ENCODE measurements at places on chromosomes 13 and 19. TPM values are rescaled to one million over a fixed set of nuclear protein-coding genes. Genes with fewer than 3 reads are reported as not detected.

Gene TMEM272
- 1.9 TPM for total RNA-seq

DNA sequence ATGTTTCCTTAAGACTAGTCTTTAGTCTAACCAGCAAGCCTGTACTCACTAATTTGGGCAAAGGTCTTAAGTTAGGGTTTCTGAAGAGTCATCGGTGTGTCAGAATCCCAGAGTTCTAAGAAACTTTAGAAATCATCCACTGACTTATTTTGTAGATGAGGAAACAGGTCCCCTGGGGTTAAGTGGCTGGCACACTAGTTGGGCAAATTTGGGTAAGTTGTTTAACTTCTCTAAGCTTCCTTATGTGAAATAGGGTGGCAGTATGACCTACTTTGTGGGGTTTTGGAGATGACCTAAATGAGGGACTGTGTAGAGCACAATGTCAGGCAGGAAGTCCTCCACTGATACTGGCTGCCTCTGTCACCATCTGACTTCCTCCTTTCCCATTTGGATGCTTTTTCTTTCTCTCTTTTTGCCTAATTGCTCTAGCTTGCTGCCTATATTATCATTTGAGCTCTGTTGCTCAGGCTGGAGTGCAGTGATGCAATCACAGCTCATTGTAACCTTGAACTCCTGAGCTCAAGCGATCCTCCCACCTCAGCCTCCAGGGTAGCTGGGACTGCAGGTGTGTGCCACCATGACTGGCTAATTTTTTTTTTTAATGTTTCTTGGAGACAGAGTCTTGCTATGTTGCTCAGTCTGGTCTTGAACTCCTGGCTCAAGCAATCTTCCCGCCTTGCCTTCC, 2.3 kb downstream of the ADGRE3 start:
- DNase-seq = no peak

Gene AMER2
- total RNA-seq = not detected

DNA sequence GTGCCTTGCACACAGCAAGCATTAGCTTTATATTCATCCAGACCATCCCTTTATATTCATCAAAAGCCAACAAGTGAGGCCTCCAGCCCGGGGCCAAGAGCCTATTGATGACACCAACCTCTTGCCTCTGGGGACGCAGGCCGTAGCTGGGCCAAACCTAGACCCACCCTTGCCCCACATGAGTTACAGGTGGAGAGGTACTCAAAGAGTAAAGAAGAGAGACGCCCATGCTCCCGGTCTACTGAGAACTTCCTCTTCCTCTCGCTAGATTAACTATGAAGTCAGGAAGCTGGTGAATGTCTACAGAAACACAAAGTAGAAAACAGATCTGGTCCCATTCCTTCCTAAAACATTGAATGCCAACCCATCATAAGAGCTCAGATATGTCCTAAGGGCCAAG, 3.8 kb upstream of the MLNR start:
- DNase-seq = no peak

- no peak for DNase-seq
Measured at GRCh38 chr13:113151745-113152690, 6.4 kb upstream of the PROZ start.

- DNase-seq = no peak
Measured at GRCh38 chr13:54687173-54687572, 1658.6 kb downstream of the OLFM4 start.

Gene SELENOV
- total RNA-seq = not detected

Gene PLVAP
- 0.68 TPM for total RNA-seq

- no peak for DNase-seq
Measured at GRCh38 chr13:53088871-53089270, 60.3 kb downstream of the OLFM4 start.

DNA sequence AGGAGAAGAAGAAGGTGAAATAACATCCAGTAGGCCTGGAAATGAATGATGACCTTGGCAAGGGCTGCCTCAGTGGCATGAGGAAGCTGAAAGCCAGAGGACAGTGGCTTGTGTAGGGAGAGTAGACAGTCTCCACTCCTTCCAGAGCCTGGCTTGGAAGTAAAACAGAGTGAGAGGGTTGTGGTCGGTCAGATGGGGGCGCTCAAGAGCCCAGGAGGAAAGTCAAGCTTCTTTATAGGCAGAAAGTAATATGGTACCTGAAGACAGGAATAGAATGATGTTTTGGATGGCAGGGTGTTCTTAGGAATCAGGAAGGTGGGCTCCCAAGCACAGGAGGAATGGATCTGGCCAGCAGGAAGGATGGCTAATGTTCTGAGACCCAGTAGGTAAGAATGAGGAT, 75.1 kb upstream of the TSC22D1 start:
- DNase-seq = no peak

GRCh38 chr19:40217934-40218890, at the start of gene TTC9B:
Gene TTC9B (minus strand): TSS chr19:40218384. CDS start chr19:40218381, 3 bp downstream.
- peak; percentile 80 for DNase-seq

GRCh38 chr19:8512115-8512967, 1.6 kb downstream of the ZNF414 start:
- DNase-seq = peak; percentile 49

Gene ZNF324B
- total RNA-seq = 13.9 TPM

Gene PSG6
- not detected for total RNA-seq

- DNase-seq = no peak
Measured at GRCh38 chr13:51636349-51636890, 52.2 kb downstream of the WDFY2 start.

GRCh38 chr19:38304866-38305429, 897 bp downstream of the C19orf33 start:
- no peak for DNase-seq

GRCh38 chr13:29304148-29304547, 291.3 kb downstream of the SLC7A1 start:
- no peak for DNase-seq

- DNase-seq = no peak
Measured at GRCh38 chr13:108760541-108760940, 131.1 kb downstream of the MYO16 start.

- no peak for DNase-seq
Measured at GRCh38 chr13:100140441-100140840, 51.5 kb downstream of the PCCA start.

DNA sequence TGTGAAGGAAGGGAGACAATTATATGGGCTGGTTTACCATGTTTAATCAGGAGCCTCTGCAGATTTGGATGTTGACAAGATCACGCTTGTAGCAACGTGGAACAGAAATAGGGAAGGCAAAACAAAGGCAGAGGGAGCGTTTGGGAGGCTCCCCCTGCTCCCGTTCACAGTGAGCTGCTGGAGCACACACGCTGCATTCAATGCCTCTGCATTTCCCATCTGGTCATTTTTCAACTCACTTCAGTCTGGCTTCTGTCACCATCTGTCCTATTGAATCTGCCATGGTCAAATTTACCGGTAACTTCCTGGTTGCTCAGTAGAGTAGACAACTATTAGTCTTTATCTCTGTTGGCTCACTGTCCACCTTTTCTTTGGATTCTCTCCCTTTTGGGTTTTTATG, 91.0 kb downstream of the NHLRC3 start:
- no peak for DNase-seq

Gene C19orf47
- 21.4 TPM for total RNA-seq

DNA sequence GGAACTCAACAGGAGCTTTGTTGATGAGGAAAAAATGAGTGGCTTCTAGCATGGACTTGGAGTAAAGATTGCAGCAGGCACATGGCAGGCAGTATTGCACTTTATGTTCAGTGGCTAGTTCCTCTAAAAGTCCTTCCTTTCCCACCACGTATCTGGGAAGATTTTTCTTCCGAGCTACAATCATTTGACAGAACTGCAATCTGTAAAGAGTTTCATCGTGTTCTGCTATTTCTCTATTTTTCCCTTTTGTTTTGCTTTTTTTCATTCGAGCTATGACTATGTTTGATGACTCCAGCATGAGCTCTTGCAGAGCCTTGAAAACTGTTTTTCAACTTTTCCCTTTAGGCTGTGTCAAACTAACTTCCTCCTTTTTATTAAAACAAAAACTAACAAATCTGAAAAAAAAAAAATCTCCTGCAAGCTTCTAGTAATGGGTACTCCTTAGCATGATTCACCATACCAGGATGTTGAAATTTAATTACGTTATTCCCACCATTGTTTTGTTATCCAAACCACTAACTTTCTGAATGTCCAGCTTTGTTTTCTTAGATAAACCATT, 12.3 kb downstream of the CLDN10 start:
- no peak for DNase-seq

Gene PNMA8A
- 1.8 TPM for total RNA-seq

DNA sequence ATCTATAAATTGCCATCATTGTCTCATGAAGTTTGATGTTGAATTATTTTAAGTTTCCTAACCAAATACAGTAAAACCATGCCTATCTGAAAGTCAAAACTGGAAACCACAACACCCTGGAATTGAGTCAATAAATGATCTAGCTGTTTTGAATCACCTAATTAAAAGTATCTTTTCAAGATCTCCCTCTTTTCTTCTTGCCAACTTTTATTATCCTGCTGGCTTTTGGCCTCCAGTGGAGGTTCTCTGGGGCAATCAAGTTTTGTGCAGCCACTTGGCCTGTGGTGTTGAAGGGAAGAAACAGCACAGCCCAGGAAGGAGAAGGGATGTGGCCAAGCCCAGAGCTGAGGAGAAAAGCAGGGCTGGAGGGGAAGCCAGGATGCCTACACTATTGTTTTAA, 255.4 kb downstream of the COG6 start:
- no peak for DNase-seq

GRCh38 chr19:28968721-28969120, 244.2 kb downstream of the UQCRFS1 start:
- no peak for DNase-seq

DNA sequence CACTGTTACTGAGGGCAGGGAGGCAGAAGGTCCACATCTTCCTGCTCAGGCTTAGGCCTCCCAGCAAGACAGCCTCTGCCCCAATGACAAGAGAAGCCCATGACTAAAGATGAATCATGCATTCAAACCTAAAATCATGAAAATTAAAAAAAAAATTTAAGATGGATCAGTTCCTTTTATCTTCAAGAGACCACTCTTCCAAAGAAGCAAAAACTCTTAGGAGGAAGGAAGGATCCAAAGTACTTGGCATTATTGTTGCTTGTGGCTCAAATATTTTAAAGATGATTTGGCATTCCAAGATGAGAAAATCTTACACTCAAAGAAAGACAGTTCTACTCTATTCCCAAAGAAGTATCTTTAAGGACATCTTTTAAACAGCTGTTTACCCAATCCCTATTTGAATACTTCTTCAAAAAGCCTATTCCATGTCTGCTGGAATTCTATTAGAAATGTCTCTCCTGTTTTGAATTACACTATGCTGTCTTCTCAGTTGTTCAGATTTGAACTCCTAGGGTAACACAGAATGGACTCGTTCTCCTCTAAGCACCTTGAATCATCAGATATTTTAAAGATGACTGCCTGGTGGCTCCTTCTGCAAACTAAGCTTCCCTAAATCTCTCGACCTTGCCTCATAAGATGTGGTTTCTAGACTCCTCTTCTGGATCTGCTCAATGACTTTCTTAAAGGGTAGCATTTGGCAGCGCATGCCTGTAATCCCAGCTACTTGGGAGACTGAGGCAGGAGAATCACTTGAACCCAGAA, 7.0 kb downstream of the SERP2 start:
- no peak for DNase-seq

- no peak for DNase-seq
Measured at GRCh38 chr19:27776524-27776923, 1436.4 kb downstream of the UQCRFS1 start.
